ENCODE measurements at places on chromosomes 3 and 15. TPM values are rescaled to one million over a fixed set of nuclear protein-coding genes. Genes with fewer than 3 reads are reported as not detected.

DNA sequence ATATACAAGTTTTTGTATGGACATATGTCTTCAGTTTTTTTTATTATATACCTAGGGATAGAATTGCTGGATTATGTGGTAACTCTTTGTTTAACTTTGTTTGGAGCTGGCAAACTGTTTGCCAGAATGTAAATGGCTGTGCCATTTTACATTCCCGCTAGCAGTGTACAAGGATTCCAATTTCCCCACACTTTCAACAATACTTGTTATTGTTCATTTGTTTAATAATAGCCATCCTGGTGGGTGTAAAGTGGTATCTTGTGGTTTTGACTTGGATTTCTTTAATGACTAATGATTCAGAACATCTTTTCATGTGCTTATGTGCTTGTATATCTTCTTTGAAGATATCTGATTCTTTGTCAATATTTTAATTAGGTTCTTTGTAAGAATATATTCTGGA, 64.4 kb downstream of the ZNF609 start:
- no peak overlapping the region for H3K27ac ChIP-seq
- DNase-seq: no peak
- peaks cover 44% of the 10 kb centered on the region for H3K4me1 ChIP-seq
- no peaks in the 10 kb centered on the region for H3K27me3 ChIP-seq

DNA sequence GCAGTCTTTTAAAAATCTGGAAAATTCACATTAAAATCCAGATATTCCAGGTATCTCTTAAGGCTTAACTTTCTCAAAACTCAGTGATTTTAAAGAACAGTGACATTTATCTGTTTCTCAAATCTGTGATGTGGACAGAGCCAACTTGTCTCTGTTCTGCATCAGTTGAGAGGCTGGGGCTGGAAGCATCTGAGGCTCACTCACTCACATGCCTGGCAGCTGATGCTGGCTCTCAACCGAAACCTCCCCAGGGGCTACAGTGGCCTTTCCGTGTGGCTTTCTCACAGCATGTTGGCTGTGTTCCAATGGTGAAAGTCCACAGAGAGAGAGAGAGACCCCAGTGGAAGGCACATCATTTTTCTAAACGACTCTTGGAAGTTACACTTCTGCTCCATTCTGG, 53.5 kb downstream of the CEMIP start:
- peaks cover 20% of the 10 kb centered on the region for H3K4me1 ChIP-seq
- no peak for DNase-seq
- no peak overlapping the region for H3K27ac ChIP-seq

Gene CCNB2
- total RNA-seq: 5.9 TPM

Gene ANKUB1
- not detected for total RNA-seq

Gene ASB14
- total RNA-seq: not detected

Gene TMEM40
- 31.7 TPM for total RNA-seq
